ENCODE measurements at places on chromosomes 13 and 19.

DNA sequence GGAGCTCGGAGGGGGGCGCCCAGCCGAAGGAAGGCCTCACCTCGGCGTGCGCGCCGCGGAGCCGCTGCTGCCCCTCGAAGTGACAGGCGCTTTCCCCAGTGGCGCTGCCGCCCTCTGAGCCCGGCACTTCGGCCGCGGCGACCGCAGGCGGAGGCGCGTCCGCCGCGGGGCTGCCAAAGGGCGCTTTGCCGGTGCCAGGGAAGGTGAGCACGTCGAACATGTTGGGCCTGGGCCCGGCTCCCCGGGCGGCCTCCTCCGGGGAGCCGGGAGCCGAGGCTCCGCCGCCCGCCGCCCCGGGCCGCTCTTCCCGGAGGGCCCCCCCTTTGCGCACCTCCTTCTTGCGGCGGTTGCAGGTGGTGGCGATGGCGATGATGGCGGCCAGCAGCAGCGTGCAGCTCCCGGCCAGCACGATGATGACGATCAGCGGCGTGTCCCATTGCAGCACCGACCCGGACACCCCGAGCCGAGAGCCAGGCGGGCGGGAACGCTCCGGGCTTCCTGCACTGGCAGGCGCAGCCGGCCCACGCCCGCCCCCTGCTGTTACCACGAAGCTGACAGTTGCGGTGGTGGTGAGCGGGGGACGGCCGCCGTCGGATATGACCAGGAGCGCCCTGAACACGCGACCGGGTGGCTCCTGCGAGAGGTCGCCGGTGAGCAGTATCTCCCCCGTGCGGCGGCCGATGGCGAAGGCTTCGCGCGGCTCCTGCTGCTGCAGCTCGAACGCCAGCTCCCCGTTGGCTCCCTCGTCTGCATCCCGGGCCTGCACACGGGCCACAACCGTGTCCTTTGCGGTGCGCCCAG, 2.5 kb downstream of the PCDH8 start:
- DNase-seq, result no peak

DNA sequence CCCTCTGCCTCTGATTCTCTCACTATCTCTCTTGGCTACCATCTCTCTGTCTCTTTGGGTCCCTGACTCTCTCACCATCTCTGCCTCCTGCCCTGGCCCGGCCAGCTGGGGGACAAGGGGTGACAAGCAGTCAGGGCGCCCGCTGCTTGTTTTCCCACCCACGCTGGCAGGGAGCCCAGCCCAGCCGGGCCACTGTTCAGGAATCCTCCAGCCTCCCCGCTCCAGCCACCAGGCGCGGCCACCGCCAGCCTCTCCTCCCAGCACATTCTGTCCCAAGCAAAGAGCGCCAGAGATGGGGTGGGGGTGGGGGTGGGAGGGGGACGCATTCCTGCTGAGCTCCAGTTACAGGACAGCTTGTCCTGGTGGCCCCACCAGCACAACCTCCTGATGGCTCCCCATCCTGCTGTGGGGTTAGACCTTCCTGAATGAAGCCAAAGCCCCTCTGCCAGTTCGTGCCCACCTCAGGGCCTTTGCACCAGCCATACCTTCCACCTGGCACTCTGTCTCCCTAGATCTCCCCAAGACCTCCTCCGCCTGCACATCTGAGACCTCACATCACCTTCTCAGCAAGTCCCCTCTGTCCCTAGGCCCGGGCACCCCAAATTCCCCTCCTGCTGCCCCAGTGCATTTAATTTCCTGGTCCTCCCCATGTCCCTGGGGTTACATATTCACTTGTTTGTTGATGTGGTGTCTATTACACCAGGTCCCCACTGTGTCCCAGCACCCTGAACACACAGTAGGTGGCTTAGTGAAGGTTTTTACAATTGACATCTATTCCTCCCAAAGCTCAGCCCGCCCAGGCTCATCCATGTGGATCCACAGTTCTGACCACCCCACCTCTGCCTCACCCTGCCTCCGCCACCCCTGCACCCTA, 12.5 kb downstream of the ARRDC2 start:
- peak; percentile 25 for DNase-seq

DNA sequence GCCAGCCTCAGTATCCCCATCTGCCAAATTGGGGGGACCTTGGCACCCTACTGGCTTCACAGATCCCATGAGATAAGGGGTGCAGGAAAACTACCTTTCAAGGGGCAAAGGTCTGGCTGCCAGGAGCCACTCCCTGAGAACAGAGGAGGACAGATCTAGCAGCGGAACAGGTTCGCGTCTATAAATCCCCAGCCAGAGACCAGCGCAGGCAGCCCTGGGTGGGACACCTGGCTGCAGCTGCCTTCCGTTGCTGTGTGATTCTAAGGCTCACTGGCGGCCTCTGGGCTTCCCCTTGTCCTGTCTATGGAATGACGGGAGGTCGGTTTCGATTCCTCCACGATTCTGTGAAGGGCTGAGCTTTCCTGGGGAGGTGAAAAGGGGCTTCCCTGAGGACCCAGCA, 7.3 kb downstream of the RELB start:
- DNase-seq, result peak; percentile 10

DNA sequence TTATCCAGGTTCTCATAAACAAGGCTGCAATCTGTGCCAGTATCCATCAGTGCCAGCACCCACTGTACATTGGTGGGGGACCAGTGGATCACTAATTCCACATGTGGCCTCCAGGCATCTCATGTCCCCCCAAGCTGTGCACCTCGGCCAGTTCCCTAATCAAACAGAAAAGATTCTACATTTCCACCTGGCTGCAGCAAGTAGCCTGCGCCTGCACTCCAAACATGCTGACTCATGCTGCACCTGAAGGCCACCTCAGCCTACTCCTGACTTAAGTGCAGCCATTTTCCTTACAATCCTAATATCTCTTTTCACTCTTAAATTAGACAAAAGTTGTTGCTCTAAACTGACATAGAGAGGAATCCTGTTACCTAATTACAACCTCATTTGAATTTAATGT, 729.4 kb upstream of the MIR17HG start:
- peak; percentile 40 for DNase-seq

DNA sequence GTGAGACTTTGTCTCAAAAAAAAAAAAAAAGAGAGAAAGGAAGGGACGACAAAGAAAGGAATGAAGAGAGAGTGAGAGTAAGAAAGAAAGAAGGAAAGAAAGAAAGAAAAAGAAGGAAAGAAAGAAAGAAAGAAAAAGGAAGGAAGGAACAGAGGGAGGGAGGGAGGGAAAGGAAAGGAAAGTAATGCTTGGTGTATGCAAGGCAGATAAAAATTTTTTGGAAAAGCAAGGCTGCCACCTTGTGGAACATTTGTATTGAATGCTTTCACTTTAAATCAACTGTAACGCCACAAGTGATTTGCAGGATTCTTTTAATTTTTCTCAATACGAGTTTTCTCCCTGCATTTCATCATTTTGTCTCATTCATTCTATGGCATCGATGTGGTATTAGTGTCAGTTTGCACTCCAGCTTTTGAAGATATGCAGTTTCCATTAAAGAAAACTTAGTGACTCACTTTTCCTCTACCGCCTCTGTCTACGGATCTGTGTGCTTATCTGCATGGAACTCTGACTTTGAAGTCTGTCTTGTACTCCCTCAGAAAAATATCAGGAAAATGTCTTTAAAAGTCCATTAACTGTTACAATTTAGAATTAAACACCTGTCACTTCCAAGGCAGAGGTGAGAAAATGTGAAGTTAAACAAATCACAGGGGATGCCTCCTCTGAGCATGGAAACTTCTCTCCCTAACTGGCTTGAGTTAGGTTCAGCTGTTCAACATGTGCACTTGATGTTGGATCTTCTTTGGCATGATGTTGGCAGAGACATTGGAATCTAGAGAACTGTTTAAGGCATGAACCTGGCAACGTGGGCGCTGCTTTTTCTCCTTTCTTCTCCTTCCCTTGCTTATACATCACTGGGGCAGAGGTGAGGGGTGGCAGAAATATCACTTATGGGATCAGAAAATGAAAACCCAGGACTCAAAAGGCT, 20.0 kb upstream of the ZDHHC20 start:
- DNase-seq, result peak; percentile 66

DNA sequence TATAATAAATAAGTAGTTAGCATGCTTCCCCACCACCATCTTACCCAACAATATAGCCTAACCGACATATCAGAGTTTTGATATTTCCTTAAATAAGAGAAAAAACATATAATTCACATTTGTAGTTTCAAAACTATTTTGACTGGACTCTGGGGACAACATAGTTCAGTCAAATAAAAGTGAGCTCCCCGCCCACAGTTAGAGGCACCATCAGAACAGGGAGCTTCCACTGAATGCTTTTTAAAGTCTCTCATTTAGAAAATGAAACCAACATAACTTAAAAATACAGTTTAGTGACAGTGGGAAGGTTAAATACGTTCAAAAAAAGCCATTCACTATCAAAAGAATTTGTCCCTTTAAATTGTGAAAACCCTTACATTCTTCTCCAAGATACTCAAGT, 92.8 kb downstream of the EPSTI1 start:
- DNase-seq, result no peak

DNA sequence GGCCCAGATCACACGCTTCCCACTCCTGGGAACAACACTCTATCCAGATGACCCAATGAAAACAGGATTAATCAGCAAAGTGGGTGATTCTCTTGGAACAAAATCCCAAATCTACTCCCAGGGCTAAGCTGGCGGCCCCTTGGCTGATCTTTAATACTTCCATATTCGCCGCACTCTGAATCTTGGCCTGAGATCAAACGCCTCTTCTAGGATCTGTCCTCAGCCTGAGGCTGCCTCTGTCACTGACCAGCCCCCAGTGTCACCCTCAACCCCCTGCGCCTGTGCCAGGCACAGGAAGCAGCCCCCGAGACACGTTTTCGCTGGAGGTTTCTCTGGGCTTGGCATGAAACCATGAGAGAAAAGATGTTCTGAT, 2.4 kb upstream of the CTXN1 start:
- DNase-seq, result no peak

GRCh38 chr19:924553-925086, 1.2 kb upstream of the ARID3A start:
- peak; percentile 56 for DNase-seq

GRCh38 chr13:78499802-78500201, 103.5 kb downstream of the POU4F1 start:
- peak; percentile 18 for DNase-seq

- DNase-seq, result peak; percentile 61
Observed at GRCh38 chr13:93326234-93326811, 99.7 kb downstream of the GPC6 start.

DNA sequence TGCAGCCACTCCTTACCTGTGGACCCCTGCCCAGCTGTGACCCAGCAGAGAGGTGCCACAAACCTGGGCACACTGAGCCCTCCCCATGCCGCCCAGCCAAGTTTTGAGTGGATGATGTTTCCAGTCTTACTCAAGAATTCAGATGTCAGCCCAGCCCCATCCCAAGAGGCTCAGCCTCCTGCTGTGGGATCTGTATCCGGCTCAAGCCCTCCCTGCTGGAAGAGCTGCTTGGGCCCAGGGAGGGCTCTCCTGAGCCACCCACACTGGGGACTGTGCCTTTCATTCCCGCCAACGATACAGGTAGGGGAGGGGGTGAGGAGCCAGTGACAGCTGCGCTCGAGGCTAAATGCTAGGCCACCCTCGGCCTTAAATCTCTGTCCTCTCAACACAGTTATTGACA, 5.9 kb upstream of the SLC7A9 start:
- no peak for DNase-seq

- no peak for DNase-seq
Observed at GRCh38 chr19:41910992-41911888, 17.0 kb downstream of the ERFL start.

GRCh38 chr19:49056101-49056901, 1.2 kb downstream of the CGB7 start:
- peak; percentile 68 for DNase-seq

Measured in NCI-H69 (cell line).